Neural progenitor cell (in vitro differentiated cells): ENCODE measurements at places on chromosomes 12 and 14. TPM values are rescaled to one million over a fixed set of nuclear protein-coding genes. Genes with fewer than 3 reads are reported as not detected.
A peak's percentile ranks its signal among the peaks of the same experiment; 100 is the strongest.

DNA sequence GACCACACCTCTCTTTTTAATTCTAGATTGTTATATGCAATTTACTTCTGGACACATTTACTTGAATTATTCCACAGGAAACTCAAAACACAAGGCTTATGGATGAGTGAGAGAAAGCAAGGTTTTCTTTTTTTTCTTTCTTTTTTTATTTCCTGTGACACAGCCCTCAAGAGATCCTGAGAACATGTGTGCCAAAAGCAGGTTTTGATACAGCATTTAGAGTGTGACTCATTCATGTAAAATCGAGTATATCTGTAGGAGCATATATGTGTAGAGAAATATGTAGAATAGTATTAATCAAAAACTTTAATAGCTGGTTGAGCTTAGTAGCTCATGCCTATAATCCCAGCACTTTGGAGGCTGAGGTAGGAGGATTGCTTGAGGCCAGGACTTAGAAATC lies 4.4 kb upstream of the MAX start:
- H3K36me3 ChIP-seq, result no peaks in the 10 kb centered on the region
- H3K27me3 ChIP-seq, result peaks cover 13% of the 10 kb centered on the region
- H3K4me3 ChIP-seq, result no peak overlapping the region
- no peaks in the 10 kb centered on the region for H3K4me1 ChIP-seq

DNA sequence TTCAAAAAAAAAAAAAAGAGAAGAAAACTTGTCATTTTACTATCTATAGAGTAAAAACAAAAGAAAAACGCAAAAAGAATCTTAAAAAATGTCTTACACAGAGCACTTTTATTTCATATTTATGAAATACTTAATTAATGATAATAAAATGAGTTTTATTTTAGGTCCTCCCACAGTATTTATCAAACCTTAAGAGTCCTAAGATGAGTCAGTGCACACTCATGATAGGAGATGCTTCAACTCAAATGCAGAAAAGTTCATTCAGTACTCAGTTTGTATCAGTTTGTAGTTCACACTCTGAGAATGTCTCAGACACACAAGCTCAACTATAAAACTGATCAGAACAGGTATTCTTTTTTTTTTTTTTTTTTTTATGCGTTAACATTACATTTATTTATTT lies 41.7 kb downstream of the TRIM9 start:
- no peak overlapping the region for H3K4me3 ChIP-seq
- no peaks in the 10 kb centered on the region for H3K36me3 ChIP-seq
- no peak for DNase-seq
- H3K27ac ChIP-seq, result no peak overlapping the region

DNA sequence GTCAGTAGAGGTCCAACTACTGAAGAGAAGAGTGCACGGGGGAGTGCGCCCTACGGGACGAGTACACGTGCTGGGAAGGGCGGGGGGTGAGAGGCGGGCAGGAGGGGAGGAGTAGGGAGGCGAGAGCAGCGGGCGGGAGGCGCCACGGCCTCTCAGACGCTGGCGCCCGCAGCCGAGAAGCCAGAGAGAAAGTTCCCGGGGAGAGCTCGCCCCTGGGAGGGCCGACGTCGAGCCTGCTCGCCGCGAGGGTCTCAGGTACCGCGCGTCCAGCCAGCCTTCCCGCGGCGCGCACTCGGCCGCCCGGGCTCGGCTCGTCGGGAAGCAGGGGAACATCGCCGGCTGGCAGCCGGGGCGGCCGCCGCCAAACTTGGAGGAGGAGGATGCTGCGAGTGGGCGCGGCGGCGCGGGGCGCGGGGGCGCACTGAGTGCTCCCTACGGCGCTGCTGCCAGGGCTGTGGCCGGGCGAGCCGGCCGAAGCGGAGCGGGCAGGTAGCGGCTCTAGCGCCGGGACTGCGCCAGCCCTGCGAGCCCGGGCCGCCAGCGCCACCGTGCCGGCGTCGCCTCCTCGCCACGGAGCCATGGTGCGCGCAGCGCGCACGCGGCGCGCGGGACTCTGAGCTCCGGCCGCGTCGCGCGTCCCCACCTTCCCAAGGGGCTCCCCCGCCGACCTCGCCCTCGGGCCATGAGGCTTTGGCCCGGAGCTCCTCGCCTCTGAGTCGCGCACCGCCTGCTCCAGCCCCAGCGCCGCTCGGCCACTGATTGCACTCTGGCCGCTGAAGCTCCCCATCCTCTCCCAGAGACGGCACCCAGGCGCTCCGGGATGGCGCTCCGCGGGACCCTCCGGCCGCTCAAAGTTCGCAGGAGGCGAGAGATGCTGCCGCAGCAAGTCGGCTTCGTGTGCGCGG lies at the start of gene SLC24A4:
SLC24A4 (plus strand) TSS at position 155 of the 905 bp plus-strand sequence; CDS start at position 821, 666 bp downstream.
- H3K4me3 ChIP-seq, result peak within 1 kb of the TSS; percentile 58
- no peak within 1 kb of the TSS for H3K27ac ChIP-seq
- DNase-seq, result peak; percentile 75

DNA sequence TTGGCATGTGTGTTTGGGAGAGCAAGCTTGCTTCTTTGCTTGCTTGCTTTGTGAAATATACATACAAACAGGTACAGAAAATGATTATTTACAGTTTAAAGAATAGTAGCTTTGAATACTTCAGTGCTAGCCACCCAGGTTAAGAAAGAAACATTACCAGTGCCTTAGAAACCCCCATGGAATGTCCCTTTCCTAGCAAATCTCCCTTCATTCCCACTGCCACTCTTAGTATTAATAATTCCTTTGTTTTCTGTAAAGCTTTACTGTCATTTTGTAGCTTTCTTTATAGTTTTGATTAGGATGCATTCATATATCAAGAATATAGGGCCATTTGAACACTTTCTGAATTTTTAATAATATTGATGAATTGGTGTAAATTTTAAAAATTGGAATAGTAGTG lies 9.5 kb downstream of the SRGAP1 start:
- H3K27ac ChIP-seq, result no peak overlapping the region
- H3K27me3 ChIP-seq, result no peaks in the 10 kb centered on the region
- peaks cover 5% of the 10 kb centered on the region for H3K4me1 ChIP-seq
- no peak overlapping the region for H3K4me3 ChIP-seq

The TSPAN19 gene
- 4.3 and 5.0 TPM in 2 replicates for total RNA-seq

The ADCY4 gene
- not detected in 2 replicates for total RNA-seq

The POU6F1 gene
- 1.6 TPM in 2 replicates for total RNA-seq
